ENCODE measurements at places on chromosomes 7 and 10.

DNA sequence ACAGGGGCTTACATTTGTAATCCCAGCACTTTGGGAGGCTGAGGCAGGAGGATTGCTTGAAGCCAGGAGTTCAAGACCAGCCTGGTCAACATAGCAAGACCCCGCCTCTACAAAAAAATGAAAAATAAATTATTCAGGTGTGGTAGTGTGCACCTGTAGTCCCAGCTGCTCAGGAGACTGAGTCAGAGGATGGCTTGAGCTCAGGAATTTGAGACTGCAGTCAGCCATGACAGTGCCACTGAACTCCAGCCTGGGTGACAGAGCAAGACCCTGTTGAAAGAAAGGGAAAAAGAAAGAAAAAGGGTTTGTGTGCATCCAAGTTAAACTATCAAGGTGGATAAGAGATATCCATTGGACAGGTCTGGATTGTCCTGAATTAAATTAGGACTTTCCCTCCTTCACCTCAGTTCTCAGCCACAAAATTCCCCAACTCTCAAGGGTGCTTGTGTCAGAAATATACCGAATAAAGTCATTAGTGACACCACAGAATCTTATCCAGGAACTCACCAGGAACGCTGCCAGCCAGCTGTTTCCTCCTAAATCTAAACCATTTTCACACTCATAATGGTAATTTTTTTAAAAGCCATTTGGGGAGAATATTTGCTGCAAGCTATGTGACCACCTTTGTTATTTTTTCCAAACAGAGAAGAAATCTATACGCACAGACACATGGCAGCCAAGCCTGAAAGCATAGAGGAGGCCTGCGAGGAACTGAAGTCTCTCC lies 12.0 kb downstream of the AFAP1L2 start:
- no peak for DNase-seq

DNA sequence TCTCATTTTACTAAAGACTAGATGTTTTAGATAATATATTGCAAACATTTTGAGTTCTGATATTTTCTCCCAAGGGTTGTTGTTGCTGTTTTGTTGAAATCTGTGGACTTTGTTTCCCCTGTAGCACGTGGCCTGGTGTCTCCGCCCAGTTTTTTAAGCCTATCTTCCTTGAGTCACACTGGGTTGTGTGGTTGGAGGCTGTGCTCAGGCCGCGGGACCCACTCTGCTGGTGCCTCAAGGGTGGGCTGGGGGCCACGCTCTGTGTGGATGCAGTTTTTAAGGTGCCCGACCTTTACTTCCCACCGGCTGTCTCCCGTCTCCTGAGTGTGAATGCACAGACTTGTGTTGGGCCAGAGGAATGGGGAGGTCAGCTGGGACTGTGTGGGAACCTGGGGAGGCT lies 4.2 kb upstream of the PRAP1 start:
- no peak for DNase-seq

- no peak for DNase-seq
Measured at GRCh38 chr7:143487566-143487965, 9.9 kb downstream of the TAS2R41 start.

DNA sequence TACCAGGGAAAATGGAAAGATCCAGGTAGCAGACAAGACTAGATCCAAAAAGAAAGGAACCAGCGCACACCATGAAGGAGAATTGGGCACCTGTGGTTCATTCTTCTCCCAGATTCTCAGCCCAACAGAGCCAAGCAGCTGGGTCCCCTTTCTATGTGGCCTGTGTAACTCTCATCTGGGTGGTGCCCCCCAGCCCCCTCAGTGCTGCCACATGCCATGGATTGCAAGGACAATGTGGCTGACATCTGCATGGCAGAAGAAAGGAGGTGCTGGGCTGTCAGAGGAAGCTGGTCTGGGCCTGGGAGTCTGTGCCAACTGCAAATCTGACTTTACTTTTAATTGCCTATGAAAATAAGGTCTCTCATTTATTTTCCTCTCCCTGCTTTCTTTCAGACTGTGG lies 21.4 kb downstream of the PRSS2 start:
- DNase-seq: no peak

- no peak for DNase-seq
Measured at GRCh38 chr10:4725917-4726606, 99.9 kb upstream of the AKR1E2 start.

DNA sequence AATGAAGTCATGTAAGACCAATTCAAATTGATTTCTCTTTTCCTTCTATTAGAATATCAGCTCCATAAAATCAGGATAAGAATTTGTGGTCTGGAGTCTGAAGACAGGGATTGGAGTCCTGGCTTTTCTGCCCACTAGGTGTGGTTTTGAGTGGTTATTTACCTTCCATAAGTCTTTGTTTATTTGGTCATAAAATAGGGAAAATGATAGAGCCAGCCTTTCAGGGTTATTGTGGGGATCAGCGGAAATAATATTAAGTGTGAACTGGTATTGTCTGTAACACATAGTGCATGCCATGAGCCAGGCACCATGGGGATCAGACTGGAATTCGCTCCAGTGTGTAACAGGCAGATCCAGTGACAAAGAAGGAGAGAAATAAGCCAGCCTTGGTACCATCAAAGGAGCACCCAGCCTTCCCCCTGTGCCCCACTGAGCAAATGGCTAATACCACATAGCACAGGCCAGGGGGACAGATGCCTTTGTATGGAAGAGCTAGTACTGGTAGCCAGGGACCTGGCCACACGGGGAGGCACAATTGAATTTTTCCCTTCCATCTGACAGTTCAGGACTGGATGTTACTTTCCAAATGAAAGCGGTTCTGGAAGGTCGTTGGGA lies 509.7 kb upstream of the PODXL start:
- DNase-seq: no peak

GRCh38 chr10:78229489-78229888 lies 195.8 kb downstream of the RPS24 start:
- peak; percentile 49 for DNase-seq

GRCh38 chr7:130160455-130160854 lies 44.8 kb downstream of the TMEM209 start:
- no peak for DNase-seq

GRCh38 chr7:132489776-132490237 lies 86.5 kb downstream of the PLXNA4 start:
- DNase-seq: peak; percentile 91

DNA sequence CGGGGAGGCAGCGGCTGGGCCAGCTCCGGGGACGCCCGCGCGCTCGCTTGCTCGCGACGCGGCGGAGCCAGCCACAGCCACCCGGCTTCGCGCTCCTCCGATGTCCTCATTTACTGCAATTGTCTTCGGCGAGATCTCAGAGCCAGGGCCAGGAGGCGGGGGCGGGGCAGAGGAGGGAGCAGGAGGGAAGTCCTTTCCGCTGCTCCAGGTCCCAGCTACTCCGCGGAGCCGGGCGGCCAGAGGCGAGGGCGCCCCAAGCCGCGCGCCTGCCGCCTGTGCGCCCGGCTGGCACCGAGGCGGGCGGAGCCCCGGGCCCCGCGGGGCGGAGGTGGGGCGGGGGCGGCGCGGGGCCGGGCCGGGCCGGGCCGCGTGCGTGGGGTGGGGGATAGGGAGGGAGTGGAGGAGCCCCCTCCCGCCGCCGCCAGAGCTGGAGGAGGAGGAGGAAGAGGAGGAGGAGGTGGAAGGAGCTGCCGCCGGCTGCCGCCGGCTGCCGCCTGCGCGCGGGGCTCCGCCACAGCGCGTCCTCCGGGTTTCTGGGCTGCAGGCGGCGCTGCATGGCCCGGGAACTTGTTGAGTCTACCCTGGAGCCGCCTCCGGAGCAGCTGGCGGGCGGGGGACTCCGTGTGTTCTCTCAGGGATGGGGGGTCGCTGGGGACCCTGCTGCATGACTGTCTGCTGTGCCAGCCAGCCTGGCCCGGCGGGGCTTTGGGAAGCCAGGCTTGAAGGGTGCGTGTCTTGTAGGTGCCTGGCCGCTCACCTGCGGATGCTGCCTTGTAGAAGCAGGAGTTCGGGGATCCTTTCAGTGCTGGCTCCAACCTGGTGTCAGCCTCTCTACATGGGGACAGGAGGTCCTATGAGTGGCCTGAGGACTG lies at the start of gene INSYN2A:
Gene INSYN2A, minus strand, starts transcription at position 310 of the 872 bp plus-strand sequence. CDS start 20,196 bp downstream, outside the sequence.
- no peak for DNase-seq

DNA sequence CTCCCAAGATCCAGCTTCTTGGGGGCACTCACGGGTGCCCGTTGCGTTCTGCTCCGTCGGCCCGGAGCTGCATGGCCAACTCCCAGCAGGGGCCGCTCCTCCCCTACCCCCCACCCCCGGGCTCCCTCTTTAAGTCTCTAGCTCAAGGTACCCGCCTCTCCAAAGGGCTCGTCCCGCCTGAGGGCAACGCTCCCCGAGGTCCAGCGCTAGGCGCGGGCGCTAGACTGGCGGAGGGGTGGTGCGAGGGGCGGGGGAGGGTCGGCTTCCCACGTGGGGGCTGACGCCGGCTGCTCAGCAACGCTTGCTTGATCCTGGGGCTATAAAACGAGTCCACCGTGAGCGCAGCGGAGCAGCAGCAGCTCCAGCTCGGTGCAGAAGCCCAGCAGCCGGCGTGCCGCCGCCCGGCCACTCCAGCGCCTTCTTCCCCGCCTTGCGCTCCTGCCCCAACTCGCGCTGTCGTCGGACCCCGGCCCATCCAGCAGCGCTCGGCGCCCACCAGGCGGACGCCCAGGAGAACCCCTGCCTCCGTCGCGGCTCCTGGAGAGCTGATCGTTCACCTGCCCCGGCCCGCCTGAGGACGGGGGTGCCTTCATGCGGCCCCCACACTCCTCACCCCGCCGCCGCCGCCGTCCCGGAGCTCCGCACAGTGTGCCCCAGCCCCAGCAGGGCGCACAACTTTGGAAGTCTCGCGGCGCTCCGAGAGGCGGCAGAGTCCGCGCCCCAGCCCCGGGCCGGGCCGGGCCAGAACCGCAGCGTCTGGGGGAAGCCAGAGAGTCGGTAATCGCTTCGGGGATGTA lies at the start of gene ADRA2A:
Gene ADRA2A, plus strand, starts transcription at position 348 of the 797 bp plus-strand sequence. CDS start 968 bp downstream, outside the sequence.
- DNase-seq: peak; percentile 36

DNA sequence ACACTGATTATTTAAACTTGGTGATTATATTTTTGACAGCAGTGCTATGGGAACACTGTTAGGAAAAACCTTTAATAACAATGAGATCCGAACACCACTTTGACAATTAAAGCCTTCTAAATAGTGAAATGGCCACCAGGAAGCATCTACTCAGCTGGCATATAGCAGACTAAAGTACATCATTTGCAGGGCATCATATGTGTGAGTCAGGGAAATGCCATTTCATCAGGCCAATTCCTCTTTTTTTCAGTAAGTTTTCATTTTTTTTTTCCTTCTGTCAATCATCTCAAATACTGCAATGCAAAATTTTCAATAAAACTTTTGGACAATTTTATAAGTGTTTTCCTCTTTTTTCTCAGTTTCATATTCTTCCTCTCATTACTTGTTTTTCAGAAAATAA lies 521.4 kb upstream of the SEMA3D start:
- DNase-seq: no peak

DNA sequence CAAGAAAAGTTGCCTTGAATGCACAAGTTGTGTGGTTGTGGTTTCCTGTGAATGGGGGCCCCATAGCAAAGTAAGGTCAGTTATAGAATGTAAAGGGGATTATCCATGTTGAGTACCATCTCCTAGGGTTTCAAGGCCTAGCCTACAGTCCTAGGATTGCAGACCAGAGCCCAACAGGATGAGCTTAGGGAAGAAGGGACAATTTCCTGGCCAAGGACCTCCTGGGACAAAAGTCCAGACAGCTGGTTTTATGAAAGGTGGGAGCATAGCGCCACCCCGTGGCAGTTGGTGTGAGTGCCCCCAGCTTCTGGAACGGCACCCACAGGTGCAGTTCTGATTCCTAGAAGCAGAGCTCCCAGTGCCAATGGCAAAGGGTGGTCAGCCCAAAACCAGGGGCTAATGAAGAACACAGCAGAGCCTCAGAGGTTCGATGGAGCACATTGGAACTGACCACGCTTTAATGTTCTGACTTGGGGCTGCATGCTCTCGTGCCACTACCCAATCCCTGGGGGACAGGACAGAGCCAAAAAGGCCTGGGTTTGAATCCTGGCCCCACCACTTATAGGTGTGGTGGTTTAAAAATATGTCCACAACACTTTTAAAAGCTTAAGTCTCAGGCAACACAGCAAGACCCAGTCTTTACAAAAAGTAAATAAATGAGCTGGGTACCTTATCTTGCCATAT lies 25.8 kb upstream of the TMEM120A start:
- peak; percentile 7 for DNase-seq

DNA sequence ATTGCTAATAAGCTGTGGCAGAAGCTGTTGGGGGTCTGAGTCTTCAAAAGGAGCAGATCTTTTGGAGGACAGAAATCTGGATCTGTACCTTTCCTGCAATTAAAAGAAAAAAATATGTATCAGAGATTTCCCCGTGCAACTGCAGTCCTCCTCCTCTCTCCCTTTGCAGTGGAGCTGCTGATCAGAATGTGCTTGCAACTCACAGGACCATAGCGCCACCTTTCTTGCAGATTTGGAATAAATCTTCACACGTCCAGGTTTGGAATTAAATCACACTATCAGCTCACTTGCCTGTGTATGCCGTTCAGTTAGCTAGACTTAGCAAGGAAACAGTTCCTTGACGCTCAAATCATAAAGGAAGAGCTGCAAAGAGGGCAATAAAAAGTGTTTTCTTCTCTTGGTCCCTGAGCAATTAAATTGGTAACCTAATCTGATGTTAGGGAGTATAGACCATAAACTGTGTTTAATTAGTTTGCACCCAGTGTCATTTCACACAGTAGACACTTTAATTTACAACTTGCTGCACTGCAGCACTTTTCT lies 77.4 kb downstream of the PON1 start:
- DNase-seq: peak; percentile 27

DNA sequence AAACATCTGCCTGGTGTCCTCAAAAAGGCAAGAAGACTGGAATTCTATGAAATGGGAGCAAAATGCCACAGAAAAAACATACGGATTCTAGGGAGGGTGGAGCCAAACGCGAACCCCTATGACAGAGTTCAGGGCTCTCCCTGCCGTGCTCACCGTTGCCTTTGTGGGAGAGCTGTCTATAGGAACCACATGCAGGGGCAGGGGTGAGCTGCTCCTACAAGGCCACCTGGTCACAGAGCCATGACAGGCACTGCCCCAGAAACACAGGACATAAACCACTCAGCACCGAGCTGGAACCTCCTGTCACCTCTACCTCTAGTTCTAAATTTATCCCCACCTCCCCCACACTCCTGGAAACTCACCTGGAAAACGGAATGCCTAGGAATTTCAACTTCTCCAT lies 155.1 kb upstream of the ZNF32 start:
- DNase-seq: no peak

GRCh38 chr7:18369011-18369410 lies 126.5 kb upstream of the HDAC9 start:
- DNase-seq: no peak

GRCh38 chr7:44287488-44288380 lies 37.7 kb downstream of the CAMK2B start:
- DNase-seq: no peak

DNA sequence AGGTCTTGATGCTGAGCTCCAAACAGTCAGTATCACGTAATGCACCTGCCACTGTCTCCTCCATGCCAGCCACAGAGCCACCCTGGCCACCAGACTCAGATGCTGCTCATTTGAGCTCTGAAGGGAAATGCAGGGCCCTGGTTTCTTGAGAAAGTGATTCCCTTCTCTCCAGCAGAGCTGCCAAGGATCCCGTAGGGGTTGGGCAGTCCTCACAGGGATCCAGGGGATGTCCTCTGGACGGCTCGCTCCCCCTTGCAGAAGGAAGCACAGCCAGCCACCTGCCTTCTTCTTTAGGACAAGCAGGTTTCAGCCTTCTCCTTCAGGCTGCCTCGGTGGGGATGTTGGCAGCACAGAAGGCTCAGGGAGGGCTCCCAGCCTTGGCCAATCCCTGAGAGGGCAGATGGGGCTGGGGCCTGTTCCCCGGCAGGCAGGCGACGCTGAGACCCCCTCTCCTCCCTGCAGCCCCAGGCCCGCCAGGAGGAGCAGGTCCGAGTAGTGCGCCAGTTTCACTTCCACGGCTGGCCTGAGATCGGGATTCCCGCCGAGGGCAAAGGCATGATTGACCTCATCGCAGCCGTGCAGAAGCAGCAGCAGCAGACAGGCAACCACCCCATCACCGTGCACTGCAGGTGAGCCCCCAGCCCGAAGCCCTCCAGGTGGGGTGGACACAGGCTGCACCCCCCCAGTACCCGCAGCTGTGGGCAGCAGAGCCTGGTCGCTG lies 48.9 kb downstream of the MKI67 start:
- no peak for DNase-seq
